ENCODE measurements at places on chromosomes 4 and X.

GRCh38 chr4:95985791-95986550 lies 146.1 kb downstream of the PDHA2 start:
- no peak for DNase-seq

GRCh38 chrX:23854945-23855344 lies 52.8 kb downstream of the APOO start:
- no peak for DNase-seq

GRCh38 chrX:150781677-150782076 lies 88.5 kb downstream of the MTMR1 start:
- DNase-seq = no peak

GRCh38 chrX:45400027-45400779 lies 199.5 kb upstream of the DIPK2B start:
- DNase-seq = no peak

DNA sequence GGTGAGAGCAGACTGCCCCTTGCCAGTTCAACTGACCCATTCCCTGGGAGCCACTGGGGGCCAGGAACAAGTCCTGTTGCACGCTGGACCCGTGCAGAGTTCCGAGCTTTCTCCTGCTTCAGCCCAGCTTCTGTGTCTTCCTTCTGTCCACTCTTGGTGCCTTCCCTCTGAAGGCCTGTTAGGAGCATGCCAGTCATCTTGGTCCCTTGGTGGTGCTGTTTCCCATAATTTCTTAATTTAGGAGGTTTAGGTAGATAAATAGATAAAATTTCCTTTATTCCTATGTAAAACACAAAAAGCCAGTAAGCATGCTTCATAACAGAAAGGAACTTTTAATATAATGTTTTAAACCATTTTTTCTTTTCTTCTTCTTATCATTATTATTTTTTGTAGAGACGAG lies 672.7 kb downstream of the CCSER1 start:
- DNase-seq = no peak

GRCh38 chr4:112952313-112952700 lies 97.1 kb upstream of the ANK2 start:
- DNase-seq = no peak

Data from cerebellar nuclear complex (tissue), 1 donor.